ENCODE measurements at places on chromosomes 16 and 17.

GRCh38 chr17:14308965-14309879 lies 8.3 kb downstream of the HS3ST3B1 start:
- DNase-seq: peak; percentile 90

DNA sequence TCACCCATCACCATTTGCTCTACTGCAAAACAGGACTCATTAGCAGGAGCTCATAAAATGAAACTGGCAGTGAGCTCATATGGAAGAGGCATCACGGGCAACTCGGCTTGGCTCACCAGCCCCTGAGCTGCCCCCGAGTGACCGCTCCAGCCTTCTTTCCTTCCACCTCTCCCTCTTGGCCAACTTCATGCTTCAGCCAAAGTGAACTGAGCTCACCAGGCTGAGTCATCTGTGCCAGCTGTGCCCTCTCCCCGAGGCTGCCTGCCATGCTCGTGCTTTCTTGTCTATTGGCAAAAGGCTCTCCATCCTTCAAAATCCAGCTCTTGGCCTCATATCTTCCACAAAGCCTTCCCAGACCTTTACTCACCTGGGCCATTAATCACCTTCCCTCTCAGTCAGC lies 391.4 kb downstream of the WWOX start:
- DNase-seq: no peak

DNA sequence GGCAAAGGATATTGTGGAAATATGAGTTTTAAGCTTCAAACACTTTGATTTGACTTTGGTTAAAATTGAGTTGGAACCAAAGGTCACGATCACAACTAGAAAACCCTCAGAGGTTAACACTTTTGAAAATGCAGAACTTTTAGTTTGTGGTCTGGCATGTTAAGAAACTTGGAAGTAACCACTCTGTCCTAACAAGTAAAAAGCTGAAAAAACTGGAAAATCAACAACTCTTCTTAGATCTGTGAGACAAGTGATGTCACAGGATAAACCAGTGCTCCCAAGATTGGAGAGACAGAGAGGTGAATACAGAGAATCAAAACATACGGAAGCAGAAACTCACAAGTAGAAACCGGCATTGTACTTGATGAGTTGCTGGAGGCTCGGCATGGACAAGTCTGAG lies 17.4 kb downstream of the MFSD6L start:
- no peak for DNase-seq

DNA sequence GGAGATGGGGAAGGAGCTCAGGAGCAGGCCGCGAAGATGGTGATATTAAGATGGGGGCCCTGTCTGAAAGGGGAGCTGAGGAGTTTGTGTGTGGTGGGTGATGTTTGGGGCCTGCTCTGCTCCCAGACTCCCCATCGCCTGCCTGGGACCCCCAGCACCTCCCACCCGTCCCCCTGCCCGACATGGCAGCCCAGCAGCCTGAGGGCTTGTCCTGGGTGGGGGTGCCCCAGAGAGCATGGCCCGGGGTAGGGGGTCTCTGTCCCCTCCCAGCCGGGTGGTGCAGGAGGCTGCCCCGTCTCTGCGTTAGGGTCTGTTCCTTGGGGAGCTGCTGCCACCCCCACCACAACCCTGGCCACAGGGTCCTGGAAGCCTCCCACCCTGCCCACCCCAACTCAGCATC lies 5.2 kb downstream of the CDH15 start:
- DNase-seq: no peak

DNA sequence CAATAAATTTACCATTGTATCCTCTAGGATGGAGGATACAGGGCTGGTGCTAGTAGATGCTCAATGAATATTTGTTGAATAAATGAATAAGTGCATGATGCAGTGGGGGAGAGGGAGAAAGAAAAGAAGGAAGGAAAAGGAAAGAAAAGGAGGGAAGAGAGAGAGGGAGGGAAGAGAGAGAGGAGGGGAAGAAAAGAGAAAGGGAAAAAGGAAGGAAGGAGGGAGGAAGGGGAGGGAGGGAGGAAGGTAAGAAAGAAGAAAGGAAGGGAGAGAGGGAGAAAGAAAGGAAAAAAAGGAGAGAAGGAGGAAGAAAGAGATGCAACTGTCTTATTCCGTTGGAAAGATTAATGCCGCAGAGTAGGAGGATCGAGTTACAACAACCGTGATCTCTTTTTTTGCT lies 30.4 kb downstream of the HSBP1 start:
- no peak for DNase-seq
